ENCODE measurements at places on chromosomes 11 and 22.

DNA sequence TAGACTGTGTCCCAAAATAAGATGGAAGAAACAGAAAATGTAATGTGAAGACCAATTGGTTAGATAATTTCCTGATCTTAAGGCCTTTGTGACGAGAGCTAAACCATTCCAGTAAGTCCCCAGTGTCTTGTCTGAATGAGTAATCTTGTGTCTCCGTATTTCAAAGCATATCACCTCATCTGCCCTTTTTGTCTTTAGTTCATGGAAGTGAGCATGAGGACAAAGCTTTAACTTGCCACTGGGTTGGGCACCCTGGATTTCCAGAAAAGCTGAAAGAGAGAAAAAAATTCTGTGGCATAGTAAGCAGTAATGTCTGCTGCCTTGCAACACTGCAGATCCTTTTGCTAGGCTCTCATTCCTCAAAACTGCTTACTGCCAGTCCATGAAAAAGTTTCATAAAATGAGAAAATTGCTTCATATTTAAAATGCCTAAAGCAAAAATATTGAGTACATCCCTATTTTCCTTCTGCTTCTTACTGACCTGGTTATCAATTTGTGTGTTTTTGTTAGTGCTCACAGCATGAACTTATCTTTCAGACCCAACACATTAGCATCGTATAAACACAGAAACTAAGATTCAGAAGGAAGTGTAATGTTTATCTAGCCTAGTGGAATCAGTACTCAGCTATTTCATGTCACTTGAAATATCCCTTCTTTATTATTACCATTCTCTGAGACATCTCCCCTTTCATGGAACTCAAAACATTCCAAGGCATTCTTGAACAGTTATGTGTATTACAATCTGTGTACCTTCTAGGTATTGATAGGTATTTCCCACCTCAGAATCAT, 5.3 kb downstream of the CASP12 start:
- no peak for DNase-seq

DNA sequence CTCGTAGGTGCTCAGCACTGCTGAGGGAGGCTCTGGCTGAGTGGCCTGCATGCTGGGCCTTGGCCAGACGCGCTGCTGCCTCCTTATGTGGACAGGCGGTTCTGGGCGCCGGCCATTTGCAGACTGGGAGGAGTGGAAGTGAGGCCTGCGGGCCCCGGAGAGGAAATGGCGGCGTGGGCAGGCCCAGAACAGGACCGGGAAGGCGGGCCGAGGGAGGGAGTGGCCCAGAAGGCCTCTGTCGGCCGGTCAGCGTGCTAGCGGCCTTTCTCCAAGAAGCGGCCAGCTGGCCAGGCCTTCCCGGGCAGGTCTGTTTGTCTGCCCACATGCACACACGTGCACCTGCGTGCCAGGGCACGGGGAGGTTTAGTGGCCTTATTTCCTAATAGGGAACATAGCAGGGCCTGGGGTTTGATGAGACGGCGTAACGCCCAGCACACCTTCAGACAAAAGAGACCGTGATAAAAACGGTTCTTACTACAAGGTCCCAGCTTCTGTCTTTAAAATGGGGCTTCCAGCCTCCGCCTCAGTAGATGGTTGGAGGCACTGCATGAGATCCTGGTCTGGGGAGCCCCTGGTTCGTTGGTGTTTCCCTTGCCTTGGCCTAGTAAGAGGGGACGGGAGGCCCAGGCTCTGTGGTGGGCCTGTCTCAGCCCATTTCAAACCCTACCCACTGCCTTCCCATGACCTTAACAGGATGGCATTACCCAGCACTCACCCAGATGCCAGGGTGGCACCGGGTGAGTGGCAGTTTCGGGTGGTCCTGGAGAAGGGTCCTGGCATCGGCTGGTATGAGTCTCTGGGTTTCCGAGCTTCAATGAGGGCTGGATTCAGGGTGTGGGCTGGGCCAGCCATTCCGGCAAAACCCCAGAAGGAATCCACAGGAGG, 65.1 kb upstream of the PPARA start:
- DNase-seq = no peak

DNA sequence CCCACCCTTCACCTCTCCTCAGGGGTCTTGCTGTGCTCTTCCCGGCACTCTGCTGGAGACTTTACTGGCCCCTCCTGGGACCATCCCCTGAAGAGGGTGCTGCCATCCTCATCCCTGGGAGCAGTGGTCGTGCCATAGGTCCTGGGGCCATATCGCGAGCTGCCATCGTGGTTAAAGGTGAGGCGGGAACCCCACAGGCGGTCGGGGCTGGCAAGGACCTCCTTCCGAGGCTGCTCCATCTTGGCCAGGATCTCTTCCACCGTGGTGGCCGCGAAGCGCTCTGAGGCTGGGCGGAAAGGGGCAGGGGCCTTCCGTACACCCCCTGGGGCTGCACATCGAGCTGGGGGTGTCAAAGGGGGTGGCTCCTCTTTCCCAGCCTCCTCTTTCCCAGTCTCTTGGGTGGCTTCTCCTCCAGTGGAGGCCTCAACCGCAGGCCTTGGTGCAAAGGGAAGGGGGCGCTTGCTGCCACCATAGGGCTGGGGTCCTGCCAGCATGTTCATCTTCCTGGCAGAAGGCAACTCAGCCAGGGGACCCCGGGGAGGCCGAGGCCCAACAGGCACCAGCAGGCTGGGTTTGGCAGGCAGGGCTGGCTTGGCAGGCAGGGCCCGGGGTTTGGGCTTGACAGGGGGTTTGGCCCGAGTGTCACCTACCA, 4.6 kb downstream of the TNKS1BP1 start:
- DNase-seq = no peak

DNA sequence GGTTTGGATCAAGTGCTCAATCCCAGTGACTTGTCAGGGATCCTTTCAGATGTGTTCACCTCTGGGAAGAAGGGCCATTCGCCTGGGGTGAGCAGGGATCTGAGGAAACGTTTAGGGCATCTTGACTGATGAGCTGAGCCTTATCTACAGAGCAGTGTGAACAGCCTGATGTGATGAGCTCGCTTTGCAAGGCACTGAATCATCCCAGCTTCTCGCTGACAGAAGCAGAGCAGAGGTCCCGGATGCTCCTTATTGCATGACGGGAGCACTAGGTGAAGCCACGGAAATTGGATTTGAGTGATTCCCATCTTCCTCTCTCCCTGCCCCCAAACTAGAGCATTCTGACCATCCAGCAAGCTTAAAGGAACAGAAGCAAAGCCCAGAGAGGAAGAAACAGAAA, 46.5 kb downstream of the SEZ6L start:
- no peak for DNase-seq

GRCh38 chr11:13963169-13963948, 836 bp downstream of the SPON1 start:
- no peak for DNase-seq
